ENCODE measurements at places on chromosomes 1 and 21.

DNA sequence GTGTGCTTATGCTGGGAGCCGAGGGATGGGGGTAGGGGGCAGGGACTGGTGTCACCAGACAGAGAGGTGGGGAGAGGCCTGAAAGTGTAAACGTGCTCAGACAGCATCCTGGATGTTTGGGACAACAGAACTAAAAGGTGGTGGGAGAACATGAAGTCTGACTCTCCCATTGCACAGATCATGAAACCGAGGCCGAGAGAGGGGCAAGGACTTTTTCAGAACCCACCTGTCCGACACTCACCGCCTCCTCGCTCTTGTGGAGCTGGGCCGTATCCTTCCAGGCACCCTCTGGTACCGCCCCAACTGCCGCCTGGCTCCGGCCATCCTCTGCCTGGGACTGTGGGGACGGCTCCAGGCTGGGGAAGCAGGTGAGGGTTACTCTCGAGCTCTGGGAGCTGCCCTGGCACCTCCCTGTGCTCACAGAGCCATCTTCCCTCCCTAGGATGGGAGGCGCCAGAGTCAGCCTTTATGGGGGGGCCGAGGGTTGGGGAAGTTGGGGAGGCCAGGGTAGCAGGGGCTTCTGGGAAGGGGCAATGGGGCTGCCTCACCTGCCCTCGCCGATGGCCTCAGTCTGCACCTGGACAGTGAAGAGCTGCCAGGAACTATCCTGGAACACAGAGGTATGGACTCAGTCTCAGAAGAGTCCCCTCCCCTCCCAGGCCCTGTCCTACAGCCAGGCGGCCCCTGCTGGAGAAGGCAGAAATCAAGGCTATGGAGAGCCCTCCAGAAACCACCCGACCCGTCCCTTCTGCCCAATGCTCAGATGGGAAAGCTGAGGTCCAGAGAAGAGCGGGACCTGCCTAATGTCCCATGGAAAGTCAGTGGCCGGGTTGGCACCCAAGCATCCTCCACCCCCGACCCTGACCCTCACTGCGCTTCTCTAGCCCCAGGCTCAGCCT, 7.0 kb downstream of the ATP13A2 start:
- no peak for DNase-seq

- DNase-seq: no peak
These were observed 89.3 kb downstream of the VAV3 start for GRCh38 chr1:107875689-107876088.

DNA sequence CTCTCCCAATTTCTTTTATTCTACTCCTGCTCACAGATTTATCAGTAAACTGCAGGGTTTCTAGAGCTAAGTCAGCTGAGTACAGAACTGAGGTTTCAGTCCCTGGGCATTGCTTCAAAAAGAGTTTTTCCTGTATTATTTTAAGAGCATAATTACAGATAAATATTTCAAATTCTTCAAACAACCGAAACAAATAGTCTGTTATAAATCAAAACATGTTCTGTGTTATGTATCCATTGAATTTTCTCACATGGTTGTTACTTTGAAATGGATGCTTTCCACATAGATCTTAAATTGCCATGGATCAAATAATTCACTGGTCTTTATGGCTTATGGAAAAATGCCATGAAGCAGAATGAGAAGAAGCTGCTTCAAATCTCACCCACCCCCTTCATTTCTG, 64.5 kb downstream of the LRRC8C start:
- no peak for DNase-seq

DNA sequence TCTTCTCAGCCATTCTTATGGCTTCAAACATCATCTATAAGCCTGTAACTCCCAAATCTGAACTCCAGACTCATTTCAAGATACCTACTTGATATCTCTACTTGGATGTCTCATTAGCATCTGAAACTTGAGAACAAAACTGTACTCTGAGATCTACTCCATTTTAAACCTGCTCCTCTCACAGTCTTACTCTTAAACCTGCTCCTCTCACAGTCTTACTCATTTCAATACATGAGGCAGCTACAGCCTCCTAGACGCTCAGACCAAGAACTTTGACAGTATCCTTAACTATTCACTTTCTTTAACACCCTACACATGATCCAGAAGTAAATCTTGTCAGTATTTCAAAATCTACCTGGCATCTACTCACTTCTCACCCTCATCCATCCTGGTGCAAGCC, 54.3 kb downstream of the NBPF6 start:
- no peak for DNase-seq

DNA sequence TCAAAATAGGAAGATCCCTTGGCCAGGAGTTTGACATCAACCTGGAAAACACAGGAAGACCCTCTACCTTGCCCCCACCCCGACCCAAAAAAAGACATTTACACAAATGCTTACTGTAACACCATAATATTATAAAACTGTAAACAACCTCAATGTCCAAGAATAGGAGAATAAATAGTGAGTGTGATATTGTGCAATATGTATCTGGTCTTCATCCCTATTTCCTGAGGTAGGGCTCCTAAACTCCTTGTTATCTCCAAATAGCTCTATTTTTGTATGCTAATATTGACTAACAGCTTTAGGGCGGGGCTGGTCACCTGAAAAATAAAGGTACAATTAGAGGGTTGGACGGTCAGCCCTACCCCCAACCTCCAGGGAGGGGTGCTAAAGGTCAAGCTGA, 23.5 kb downstream of the RSBN1 start:
- no peak for DNase-seq

- no peak for DNase-seq
These were observed 607.8 kb downstream of the NCAM2 start for GRCh38 chr21:21606041-21606440.

DNA sequence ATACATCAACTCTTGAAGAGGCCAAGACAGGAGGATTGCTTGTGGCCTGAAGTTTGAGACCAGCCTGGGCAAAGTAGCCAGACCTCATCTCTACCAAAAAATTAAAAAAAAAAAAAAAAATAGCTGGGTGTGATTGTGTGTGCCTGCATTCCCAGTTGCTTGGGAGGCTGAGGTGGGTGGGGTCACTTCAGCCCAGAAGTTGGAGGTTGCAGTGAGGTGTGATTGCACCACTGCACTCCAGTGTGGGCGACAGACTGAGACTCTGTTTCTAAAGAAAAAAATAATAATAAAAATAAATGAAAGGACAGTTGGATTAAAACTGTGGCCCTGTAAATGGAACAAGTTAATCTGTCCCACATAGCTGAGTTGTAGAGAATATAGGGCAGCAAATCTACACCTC, 18.9 kb upstream of the ZNF496 start:
- DNase-seq: no peak

- no peak for DNase-seq
These were observed 34.6 kb downstream of the OLFML2B start for GRCh38 chr1:161989108-161989507.

- no peak for DNase-seq
These were observed 21.1 kb downstream of the SHISAL2A start for GRCh38 chr1:52654063-52654462.

DNA sequence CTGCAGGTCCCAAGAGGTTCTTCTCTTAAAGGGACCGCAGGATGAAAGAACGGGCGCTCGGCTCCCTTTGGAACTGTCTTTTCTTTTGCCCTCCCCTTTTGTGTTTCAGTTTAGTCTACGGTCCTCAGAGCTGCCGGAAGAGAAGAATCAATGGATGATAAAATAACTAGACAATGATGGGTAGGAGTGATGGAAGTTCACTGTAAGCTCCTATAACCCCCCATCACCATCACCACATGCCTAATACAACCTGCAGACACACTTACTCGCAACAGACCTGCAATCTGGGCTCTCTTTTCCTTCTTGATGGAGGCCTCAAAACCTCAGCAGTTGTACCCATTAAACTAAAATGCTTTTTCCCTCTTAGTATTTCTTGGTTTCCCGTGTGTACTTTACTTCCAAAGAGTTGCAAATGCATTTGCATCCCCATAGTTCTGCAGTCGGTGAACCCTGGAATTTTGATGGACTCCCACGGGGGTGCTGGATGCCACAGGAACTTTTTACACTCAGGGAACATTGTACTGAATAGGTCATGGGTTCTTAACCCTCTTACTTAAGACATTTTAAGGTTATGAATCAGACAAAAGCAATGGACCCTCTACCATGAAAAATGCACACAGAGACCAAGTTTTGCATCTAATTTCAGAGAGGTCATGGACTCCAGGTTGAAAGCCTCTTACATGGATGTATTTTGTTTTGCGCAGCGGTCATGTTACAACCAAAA, 633 bp upstream of the RFX5 start:
- DNase-seq: no peak

GRCh38 chr21:29193072-29193471, 62.6 kb downstream of the MAP3K7CL start:
- no peak for DNase-seq

DNA sequence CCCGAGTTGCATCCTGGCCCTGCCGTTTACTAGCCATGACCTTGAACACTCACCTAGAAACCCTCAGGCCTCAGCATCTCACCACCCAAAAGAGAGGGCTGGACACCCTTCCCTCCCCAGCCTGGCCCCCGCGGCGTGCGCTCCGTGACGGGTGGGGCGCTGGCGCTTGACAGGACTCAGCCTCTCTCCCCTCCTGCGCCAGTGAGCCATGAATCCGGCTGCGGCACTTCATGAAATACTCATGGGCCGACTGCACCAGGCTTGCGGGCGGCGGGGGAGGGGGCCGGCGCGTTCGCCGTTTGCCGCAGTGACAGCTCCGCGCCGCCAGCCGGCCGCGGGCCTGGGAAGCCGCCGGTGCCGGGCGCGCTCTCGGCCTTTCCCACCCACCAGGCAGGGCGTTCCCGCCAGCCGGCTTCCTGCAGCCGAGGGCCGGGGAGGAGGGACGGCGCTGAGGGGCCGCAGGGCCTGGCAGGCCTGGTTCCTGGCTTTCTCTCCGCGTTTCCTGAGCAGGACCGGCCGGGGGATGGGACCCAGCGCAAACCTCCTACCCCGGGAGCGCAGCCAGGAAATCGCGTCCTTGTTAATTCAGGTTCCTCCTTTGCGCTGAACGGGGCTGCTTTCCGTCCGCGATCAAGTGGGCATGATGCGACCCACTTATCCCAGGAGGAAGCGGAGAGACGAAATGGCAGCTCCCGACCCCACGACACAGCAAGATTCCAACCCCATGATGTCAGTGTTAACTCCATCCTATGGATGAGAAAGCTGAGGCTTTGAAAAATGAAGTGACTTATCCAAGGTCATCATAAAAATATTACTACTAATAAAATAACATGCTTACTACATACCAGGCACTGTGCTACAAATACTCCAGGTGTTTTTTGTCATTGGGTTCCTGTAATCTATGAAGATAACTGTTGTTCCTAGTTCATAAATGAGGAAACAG, 9.1 kb upstream of the LUZP1 start:
- no peak for DNase-seq

DNA sequence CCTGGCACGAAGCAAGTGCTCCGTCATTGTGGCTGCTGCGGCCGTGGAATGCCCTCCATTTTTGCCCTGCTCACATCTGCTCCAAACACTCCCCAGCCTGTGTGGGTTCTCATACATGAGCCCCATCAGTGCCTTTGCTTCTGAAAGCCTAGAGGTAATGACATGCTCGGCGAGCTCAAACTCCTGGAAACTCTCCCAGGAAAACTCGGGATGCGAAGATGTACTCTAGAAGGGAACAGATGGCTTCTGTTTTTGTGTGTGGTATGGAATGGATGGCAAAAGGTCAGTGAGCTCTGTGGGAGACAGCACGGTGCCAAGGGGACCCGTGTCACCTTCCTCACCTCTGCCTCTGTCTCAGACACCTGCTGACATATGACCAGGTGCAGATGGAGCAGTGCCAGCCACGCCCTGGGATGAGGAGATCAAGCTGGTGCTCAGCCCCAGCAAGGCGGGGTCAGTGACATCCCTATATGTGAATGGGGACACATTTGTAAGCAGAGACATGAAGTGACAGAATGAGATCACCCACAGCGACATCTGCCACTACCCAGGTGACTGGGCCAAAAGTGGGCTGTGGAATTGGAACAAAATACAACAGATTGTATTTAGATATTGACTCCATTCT, 84.1 kb upstream of the COX20 start:
- peak; percentile 12 for DNase-seq

- DNase-seq: no peak
These were observed 37.8 kb upstream of the SIPA1L2 start for GRCh38 chr1:232667778-232668165.

DNA sequence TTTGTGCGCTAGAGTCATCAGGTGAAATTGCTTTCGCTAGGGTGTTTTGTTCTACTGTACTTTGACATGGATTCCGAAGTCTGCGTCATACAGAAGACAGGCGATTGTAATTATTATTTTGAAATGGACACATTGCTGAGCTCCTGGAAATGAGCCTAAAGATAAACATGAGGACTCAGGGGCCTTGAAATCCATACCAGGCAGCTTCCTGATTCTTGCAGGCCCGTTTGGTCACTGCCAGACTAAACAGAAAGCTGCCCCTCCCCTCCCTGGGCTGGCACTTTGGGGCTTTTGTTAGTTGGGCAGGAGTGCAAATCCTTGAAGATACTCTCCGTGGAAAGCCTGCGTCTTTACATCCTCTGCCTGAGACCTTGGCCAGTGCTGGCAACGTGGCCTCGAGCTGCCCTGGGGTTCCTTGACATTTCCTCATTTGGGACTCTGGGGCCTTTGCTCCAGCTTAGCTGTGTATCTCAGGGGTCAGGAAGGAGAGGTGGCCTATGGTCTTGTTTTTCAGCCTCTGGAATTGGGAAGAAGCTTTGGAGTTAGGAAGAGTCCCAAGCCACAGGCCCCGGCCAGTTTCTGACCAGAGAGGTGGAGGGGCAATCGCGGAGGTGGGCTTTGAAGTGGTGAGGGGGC, 26.9 kb upstream of the KCNE2 start:
- no peak for DNase-seq

DNA sequence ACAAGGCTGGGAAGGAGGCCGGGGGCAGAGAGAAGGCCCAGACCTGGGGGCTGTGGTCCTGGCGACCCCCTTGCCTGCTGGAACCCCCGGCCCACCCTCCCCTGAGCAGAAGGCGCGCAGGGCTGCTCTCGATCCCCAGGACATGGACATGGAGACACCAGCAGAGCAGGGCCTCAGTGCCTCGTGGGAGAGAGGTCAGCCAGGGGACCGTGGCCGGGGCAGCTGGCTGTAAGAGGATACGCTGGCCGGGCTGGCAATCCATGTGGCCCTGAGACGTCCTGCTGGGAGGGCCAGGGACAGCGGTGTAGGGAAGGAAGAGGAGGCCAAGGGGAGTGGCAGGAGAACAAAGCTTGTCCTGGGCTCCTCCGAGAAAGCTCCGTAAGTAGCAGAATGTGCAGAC, 132.2 kb downstream of the CASZ1 start:
- no peak for DNase-seq

DNA sequence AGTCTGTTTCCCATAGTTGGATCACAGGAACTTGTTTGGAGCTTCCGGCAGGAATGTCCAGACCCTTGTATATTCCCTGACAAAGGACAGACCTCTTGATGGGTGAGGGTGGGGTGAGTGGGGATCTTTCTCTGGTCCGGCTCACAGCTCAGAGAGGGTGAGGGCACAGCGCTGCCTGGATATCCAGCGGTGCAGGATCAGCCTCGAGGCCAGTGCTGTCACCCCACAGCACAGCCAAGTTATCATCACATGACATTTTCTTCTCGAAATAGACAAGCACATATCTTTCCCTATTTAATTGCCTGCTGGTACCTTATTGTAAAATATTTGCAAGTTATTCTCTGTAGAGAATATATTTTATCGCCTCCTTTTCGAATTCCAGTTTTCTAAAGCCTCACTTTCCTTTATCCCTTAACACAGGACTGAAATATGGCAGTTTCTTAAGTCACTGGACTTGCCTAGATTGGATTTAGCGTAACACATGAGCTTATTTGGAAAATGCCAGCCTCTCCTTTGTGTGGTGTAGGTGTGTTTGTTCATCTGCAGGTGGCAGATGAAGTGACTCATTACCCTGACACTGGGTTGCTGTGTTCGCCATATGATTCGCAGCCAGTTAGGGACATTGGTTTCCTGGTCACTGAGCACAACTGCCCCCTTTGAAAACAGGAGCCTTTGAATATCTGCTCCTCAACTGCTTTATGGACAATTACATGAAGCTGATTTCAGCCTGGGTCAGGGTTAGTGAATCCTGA, 21.4 kb downstream of the CLIC6 start:
- DNase-seq: peak; percentile 89

Measured in NCI-H774 (cell line).